ENCODE measurements at places on chromosomes 7 and 10. TPM values are rescaled to one million over a fixed set of nuclear protein-coding genes. Genes with fewer than 3 reads are reported as not detected.

DNA sequence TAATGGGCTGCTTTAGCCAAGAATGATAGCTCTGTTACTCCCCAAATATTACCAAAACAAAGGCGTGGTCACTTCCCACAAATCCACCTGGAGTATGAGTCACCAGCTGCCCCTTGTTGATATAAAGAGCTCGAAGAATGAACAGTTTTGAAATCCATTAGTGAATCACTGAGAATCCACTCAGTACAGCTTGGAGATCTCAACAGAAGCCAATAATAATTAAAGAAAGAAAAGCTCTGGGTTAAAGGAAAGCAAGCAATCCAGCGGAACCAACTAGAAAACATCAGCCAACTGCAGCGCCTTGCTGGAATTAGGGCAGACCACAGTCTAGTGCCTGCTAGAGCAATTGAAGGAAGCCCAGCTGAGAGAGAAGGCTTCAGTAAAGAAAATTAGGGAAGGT lies 576.0 kb upstream of the C7orf33 start:
- DNase-seq: no peak

DNA sequence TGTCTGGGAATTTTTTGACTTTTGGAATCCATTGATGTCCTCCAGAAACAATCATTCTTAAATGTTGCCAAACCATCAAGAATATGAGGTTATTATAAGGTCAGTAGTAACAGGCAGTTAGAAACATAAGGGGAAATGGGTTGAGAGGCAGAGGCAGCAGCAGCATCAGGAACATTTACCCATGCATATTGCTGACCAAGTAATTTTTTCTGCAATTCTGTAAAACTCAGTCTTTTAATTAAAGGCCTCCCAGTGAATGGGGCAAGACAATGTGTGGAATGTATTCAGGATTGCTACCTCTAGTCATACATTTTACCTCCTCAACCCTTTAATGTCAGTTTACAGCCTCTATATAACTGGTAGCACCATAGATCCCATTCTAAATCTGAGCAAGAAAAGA lies 66.5 kb upstream of the SKAP2 start:
- DNase-seq: no peak

DNA sequence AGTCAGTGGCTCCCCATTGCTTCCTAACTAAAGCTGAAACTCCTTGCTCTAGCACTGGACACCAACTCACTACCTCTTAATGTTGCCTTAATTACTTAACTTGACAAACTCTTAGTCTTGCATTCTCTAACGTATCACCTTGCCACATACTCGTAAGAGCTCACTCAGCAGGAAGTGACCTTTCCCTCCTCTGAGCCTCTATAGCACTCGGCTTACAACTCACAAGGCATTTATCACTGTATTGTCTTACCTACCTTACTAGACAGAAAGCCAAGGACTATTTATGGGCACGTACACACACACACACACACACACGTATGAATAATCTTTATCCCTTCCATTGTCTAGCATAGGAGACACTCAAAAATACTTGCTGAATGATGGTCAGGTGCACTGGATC lies 21.2 kb downstream of the CEP41 start:
- DNase-seq: no peak

DNA sequence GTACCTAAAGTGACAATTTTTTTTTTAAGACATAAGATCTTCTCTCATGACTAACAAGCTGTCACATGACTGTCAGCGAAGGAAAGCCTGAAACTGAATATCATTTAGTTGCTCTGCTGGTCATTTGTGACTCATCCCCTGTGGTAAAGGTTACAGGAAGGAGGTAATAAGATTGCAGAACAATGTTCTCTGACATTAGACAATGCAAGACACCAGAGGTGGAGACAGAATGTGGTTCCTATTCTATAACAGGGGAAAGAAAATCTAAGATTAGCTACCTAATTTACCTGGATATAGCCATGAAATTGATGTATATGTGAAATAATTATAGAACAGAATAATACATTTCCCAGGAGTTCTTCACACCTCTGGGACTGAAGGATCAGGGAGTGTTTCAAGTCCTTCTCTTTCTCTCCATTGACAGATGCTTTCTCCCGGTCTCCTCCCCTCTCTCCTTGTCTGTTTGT lies 47.7 kb downstream of the LRGUK start:
- DNase-seq: peak; percentile 33

- no peak for DNase-seq
Observed at GRCh38 chr10:74900297-74900696, 73.9 kb downstream of the KAT6B start.

DNA sequence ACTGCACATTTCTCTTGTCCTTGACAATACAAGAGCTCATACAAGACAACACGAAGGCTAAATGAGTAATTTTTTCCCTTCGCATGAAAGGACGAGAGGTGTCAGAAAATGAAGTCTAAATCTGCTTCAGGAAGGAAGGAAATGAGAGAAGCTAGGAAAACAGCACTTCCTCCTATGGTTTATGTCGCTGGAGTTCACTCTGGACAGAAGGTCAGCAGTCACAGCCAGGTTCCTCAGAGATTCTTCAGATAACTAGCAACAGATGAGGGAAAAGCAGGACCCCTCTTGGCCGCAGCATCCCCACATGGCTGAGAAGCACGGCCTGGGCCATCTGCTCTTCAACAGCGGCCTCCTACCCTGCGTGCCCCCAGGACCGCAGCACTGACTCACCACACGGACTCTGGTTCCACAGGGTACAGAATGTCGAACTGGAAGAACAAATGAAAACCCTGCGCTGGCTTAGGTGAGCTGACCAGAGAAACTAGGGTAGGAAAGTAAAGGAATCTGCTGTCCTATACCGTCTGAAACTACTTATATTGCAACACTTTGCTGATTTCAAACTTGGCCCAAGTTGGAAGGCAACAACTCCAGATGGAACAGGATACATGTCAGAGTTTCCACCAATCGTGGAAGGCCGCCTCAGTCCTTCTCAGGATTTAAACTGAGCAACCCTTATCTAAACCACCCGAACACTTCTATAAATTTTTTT lies 26.3 kb downstream of the DNMBP start:
- no peak for DNase-seq

DNA sequence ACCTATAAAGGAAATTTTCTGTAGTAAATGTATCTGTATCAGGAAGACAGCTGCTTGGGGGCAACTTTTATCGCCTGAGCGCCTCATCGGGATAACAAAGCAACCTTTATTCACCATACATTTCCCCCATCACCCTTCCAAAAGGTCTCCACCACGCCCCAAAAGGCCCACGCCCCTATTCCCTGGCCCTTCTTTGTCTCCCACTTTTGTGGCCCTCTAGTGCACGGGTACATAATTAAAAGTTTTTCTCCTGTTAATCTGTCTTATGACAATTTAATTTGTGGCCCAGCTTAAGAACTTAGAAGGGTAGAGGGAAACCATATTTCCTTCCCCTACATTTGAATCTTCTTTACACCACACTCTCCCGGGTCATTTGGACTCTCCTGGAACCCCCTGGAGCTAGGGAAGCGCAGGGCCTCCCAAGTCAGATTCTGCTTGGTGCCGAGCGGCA lies 625 bp downstream of the RP9 start:
- DNase-seq: no peak

DNA sequence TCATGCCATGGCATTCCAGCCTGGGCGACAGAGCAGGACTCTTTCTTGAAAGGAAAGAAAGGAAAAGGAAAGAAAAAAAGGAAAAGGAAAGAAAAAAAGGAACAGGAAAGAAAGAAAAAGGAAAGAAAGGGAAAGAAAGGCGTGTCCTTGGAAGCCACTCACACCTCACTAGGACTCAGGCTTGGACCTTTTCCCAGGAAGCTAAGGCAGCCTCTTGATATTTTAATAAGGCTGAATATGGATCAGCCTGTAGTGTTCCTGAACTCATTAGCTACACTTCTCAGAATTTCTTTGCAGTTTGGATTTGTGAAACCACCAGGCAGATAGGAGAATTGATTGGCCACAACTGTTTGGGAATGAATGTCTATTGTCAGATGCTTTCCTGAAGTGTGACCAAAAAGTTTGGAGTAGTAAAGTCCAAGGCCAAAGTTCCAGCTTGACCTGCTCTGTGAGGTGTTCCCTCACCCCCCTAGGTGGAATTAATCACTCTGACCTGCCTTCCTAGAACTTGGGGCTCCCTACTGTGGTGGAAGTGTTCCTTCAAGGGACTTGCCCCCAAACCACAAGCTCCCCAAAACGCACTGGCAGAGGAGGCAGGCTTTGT lies 7.1 kb upstream of the MALSU1 start:
- no peak for DNase-seq

GRCh38 chr7:2622869-2623697 lies 8.7 kb upstream of the TTYH3 start:
- DNase-seq: no peak

DNA sequence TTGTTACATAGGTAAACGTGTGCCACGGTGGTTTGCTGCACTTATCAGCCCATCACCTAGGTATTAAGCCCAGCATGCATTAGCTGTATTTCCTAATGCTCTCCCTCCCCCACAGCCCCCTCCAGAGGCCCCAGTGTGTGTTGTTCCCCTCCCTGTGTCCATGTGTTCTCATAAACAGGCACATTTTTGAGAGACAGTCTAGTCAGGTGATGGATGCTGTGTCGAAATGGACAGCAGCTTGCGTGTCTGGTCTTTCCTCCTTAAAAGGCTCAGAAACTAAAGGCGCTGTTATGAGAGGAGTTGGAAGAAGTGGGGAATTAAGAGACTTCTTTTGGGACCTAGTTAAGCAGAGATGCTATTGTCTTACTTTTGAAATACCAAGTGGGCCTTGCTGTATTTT lies 296.0 kb downstream of the BBS9 start:
- no peak for DNase-seq

- no peak for DNase-seq
Observed at GRCh38 chr7:82166260-82167015, 277.1 kb downstream of the CACNA2D1 start.

GRCh38 chr7:45973725-45974532 lies 52.9 kb upstream of the IGFBP3 start:
- no peak for DNase-seq

- no peak for DNase-seq
Observed at GRCh38 chr7:145478541-145478940, 638.1 kb upstream of the CNTNAP2 start.

- no peak for DNase-seq
Observed at GRCh38 chr10:99731306-99732032, 458 bp downstream of the COX15 start.

DNA sequence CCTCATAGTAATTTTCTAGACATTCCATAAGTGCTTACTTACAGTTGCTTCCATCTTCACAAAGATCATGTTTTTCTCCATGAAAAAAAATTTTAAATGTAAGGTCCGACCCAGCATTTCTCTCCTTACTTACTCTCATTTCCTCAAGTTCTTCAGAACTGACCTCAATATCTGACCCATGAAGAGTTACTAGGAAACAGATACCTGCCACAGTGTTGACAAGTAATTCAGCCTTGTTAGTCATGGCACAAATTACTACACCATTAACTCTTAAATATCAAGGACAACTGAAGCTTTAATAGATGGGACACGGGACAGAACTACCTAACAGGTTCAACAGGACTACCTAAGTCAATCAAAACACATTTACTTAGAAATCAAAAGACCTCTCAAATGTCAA lies 316.2 kb downstream of the POM121L12 start:
- no peak for DNase-seq

DNA sequence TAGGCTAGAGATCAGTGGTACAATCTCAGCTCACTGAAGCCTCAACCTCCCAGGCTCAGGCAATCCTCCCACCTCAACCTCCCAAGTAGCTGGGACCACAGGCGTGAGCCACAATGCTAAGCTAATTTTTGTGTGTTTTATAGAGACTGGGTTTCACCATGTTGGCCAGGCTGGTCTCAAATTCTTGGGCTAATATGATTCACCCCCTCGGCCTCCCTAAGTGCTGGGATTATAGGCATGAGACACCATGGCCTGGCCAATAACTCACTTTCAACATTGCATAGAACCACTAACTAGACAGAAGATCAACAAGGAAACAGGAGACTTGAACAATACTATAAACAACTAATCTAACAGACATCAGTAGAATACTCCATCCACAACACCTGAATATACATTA lies 191.7 kb downstream of the LRRN3 start:
- DNase-seq: no peak

DNA sequence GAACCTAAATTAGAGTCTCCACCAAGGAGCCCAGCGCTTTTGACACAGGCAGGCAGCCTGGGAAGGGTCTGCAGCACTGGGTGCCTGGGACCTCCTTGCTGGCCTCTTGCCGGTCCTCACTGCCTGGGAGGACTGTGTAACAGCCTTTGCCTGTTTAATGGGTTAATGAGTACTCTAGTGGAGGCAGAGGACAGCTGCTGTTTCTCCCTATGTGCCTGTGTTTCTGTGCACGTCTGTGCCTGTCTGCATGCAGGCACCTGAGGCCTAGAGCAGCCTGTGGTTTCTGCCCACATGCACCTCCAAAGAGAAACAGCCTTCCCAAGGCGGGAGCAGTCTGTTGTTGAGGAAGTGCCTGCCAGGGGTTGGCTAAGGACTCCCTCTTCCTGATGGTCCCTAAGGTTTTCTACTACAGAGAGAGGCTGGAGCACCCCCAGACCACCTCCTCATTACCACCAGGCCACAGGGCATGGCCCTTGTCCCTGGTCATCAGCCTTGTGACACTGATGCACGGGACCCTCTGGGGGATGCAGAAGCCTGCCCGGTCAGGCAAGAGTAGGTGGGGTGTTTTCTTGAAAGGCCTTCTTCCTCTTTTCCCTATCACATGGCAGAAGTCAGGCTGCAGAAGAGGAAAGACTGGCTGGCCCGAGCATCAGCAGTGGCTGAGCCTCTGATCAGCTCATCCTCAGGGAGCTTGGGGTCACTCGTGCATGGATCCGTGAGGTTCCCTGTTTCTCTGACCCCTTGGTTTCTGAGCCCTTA lies 14.2 kb downstream of the SLC29A3 start:
- DNase-seq: no peak

- no peak for DNase-seq
Observed at GRCh38 chr10:121891103-121891502, 36.7 kb downstream of the ATE1 start.

NKX2-3 gene
- not detected for polyA plus RNA-seq

ADIRF gene
- 3.9 TPM for polyA plus RNA-seq
